ENCODE measurements at places on chromosomes 16 and 17. TPM values are rescaled to one million over a fixed set of nuclear protein-coding genes. Genes with fewer than 3 reads are reported as not detected.

DNA sequence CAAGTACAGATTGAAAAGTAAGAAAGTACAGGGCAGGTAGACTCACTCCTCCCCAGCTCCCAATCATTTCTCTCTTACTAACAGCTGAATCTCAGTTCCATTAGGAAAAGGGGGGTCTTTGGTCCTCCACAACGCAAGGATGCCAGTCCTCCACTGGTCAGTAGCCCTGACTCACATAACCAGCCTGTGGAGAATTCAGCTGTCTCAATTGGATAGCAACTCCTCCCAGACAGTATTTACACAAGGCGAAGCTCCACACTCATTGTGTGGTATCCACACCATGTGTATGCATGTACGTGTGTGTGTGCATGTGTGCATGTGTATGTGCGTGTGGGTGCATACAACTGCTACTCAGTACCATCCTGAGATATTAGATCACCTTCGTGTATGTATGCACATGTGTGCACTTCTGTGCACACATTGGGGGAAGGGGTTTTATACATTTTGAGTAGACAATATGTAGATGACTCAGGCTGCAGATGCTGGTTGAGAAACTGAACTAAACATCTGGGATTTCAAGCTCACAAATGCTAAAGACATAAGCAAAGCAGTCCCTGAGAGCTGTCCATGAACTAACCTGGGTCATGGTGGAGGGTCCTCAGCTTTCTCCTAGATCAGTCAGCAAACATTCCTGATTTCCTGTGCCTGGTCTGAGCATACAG is 240.1 kb downstream of the SLC39A11 start:
- DNase-seq, result no peak

DNA sequence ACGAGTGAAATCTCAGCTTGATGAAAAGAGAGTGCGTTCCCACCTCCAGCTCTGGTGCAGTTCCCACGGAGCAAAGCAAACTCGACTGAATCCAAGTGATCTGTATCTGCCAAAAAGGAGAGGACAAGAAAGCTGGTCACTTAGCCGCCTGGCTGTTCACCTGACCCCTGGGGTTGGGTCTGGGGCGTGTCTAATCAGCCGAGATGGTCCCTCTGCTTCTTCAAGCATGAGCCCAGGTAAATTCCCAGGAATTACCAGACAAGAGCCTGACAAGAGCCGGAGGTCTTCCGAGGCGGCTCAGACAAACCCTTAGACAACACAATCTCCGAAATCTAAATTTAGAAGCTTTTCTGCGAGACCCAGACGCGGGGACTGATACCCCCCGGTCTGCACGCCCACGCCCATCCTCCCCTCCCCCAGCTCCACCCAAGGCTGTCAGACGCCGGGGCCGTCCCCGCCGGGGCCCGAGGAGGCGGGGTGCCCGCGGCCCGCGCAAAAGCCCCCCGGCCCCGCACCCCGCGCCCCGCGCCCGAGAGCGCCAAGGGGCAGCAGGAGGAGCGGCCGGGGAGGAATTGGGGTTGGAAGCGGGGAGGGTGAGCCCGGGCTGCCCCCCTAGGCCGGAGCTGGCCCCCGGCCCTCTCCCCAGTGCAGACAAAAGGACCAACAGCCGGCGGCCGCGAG is 674 bp downstream of the ZNF821 start:
- DNase-seq, result peak; percentile 19

- DNase-seq, result no peak
These were observed 208.5 kb downstream of the MAF start for GRCh38 chr16:79392081-79392480.

DNA sequence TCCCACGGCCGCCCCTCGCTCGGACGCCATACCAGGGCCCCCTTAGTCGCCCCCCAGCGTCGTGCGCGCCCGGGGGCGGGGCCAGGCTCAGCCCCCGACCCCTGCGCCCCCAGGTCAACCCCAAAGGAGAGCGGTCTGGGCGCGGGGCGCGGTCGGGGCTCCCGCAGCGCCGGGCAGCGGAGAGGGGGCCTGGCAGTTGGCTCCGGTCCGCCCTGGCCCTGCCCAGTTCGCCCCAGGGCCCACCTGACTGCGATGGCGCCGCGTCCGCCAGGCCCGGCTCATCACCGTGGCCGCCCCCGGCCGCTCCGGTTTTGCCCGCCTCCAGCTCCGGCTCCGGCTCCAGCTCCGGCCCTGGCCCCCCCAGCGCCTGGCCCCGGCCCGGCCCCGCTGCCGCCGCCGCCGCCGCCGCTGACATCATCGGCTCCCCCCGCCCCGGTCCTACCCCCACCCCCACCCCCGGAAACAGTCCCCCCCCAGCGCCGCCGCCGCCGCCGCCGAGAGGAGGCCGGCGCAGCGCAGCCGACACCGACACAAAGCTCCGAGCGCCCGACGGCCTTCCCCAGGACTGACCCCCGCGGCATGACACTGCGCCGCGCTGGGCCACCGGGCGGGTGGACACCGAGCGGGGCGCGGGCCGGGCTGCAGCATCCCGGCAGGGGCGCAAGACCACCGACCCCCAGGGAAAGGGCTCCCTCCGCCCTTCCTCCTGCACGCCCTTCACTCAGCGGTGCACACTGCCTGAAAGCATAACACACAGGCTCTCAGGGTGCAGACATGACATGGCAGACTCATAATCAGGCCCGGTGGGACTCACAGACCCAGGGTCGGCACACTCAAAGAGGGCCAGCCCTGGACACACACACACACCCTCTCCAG is at the start of gene ZBTB4:
TSS of gene ZBTB4 (minus strand) at position 419 of the 876 bp plus-strand sequence. CDS start 12,830 bp downstream, outside the sequence.
- no peak for DNase-seq

DNA sequence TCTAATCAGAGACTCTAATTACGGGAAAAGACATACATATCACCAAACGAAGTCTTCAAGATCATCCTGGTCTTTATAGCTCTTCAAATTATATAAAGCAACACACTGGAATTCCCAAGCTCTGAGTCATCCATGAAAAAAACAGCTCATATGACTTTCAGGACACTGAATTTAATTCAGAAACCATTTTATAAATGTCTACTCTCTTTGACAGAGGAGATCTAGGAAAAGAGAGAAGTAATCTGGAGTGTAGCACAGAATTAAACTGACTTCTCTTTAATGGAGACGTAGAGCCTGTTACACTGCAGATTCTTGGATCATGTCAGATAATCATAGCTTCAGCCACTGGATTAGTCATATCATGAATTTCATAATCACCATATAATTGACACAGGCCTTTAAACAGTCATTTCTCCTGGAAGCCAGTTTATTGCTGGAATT is 86.8 kb upstream of the WSB1 start:
- DNase-seq, result peak; percentile 64

DNA sequence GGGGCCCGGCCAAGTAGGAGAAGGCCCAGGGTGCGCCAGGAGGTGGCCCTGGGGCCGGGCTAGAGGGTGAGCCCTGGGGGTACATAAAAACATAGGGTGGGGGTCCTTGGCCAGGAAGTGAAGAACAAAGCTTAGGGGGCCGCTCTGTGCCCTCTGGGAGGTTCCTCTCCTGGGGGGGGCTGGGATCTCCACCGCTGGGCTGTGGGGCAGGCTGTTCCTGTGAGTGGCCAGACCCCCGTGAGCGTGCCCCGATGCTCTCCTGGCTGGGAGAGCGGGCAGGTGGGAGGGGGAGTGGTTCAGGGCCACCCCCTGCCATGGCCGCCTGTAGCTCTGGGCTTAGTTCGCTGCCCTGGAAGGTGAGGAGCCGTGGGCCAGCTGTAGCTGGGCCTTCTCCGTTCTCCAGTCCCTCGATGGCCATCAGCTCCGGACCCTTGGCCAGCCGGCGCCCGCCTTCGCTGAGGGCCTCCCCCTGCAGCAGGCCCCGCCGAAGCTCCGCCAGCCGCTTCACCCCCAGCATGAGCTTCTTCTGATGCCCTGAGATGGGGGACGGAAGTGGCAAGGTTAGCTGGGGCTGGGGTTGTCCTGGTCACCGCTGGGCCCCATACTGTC is 12.5 kb downstream of the CASKIN2 start:
- no peak for DNase-seq

- DNase-seq, result no peak
These were observed 396.4 kb upstream of the CCL2 start for GRCh38 chr17:33858682-33859081.

- DNase-seq, result no peak
These were observed 489.5 kb downstream of the KCNJ2 start for GRCh38 chr17:70658840-70659239.

DNA sequence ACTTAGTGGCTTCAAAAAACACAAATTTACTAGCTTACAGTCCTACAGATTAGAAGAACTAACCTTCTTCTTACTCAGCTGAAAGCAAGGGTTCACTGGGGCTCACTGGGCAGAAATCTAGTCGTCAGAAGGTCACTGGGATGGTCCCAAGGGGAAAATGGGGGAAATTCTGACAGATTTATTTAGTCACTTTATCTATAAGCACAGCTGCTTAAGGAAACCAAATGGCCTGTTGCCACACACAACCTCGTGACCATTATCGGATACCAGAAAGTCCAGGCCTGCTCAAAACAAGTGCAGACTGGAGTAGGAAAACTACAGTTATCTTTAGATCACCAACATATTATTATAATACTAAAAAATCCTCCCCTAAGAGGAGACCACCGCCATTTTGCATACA is 374.6 kb upstream of the ASIC2 start:
- DNase-seq, result peak; percentile 1

DNA sequence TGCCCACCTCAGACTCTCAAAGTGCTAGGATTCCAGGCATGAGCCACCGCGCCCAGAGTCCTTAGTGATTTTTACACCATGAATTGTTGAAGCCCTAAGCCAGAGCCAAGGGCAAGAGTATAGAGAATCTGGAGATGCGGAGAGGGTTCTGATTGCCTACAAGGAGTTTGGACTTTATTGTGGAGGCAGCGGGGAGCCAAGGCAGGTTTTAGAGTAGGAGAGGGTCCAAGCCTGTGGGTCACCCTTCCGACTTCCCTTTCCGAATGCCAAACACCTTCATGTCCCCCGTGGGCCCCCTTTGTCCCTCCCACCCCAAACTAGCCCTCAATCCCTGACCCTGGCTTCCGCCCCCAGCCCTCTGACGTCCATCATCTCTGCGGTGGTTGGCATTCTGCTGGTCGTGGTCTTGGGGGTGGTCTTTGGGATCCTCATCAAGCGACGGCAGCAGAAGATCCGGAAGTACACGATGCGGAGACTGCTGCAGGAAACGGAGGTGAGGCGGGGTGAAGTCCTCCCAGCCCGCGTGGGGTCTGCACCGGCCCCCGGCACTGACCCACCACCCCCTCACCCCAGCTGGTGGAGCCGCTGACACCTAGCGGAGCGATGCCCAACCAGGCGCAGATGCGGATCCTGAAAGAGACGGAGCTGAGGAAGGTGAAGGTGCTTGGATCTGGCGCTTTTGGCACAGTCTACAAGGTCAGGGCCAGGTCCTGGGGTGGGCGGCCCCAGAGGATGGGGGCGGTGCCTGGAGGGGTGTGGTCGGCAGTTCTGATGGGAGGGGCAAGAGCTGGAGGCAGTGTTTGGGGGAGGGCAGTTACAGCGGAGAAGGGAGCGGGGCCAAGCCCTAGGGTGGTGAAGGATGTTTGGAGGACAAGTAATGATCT is 7.1 kb downstream of the MIEN1 start:
- DNase-seq, result no peak

- DNase-seq, result peak; percentile 42
These were observed 86.7 kb downstream of the ZFHX3 start for GRCh38 chr16:72961115-72961832.

GRCh38 chr17:16419929-16420271 is 4.5 kb downstream of the TRPV2 start:
- DNase-seq, result no peak

GRCh38 chr16:88381820-88382451 is 823 bp upstream of the ZNF469 start:
- DNase-seq, result no peak

- DNase-seq, result no peak
These were observed 190.2 kb downstream of the PRKCA start for GRCh38 chr17:66492561-66493005.

GRCh38 chr17:30819971-30820705 is 4.4 kb downstream of the CRLF3 start:
- no peak for DNase-seq

DNA sequence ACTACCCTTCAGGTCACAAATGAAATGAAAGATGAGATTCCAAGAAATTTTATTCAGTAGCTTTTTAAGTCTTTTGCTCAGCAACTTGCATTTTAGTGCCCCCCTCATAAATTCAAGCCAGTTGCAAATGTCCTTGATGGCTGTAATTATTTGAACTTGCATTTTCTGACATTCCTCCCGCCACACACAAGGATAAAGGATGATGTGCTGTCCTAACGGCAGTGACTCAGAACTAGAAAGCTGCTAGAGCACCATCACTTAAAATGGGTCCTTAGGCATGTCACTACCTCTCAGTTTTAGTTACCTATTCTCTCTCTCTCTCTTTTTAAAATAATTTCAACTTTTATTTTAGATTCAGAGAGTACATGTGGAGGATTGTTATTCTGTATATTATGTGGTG is 306.7 kb downstream of the CNTNAP4 start:
- DNase-seq, result no peak

DNA sequence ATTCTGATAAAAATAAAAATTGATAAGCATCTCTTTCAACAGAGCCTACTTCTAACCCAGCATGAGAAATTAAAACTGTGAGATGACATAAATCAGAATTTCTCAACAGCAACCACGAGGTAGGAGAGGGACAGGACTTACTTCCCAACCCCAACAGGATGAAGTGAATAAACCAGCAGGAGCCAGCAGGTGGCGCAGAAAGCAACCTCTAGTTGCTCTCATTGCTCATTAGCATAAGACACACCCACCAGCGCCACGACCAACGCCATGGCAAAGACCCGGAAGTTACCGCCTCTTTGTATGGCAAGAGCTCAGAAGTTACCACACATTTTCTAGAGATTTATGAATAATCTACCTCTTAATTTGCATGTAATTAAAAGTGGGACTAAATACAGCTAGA is 189.4 kb upstream of the CDH8 start:
- DNase-seq, result peak; percentile 75

GRCh38 chr16:53509906-53510703 is 7.1 kb upstream of the AKTIP start:
- no peak for DNase-seq

- DNase-seq, result no peak
These were observed 2.8 kb downstream of the EMP2 start for GRCh38 chr16:10577305-10578202.

- DNase-seq, result no peak
These were observed 45.4 kb upstream of the ACSF3 start for GRCh38 chr16:89048090-89048725.

PRSS27 gene
- 0.21 TPM for total RNA-seq

MYH8 gene
- total RNA-seq, result not detected

TBC1D3 gene
- total RNA-seq, result 1.8 TPM

OR2C1 gene
- total RNA-seq, result not detected

NXPH3 gene
- 1.1 TPM for total RNA-seq

UNK gene
- 16.3 TPM for total RNA-seq

KRTAP4-8 gene
- total RNA-seq, result not detected

SYT17 gene
- 0.14 TPM for total RNA-seq

IGFALS gene
- total RNA-seq, result not detected

CORO7 gene
- 24.3 TPM for total RNA-seq

SLC5A10 gene
- 0.14 TPM for total RNA-seq

All from foreskin keratinocyte (primary cell).